ENCODE measurements at places on chromosomes 11 and 22.

GRCh38 chr11:4826425-4826824 lies 5.3 kb downstream of the OR51F2 start:
- no peak for DNase-seq

DNA sequence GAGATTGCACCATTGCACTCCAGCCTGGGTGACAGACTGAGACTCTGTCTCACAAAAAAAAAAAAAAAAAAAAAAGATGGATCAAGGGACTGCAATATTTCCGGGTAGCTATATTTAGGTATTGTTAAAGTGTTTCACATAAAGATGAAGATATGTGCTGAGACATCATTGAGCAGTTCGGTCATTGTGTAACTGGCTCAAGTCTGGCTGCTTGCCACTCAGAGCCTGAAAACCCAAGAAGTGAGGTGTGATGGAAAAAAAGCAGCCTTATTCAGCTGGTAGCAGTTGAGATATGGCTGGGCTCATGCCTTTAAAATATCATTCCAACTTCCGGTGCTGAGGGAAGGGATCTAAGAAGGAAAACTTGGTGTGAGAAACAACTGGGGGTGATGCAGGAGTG lies 46.9 kb downstream of the LUZP2 start:
- DNase-seq: no peak

- no peak for DNase-seq
These were observed 4.1 kb upstream of the KCNJ1 start for GRCh38 chr11:128871168-128871610.

- no peak for DNase-seq
These were observed 5.9 kb upstream of the OR10V1 start for GRCh38 chr11:59719556-59719955.

DNA sequence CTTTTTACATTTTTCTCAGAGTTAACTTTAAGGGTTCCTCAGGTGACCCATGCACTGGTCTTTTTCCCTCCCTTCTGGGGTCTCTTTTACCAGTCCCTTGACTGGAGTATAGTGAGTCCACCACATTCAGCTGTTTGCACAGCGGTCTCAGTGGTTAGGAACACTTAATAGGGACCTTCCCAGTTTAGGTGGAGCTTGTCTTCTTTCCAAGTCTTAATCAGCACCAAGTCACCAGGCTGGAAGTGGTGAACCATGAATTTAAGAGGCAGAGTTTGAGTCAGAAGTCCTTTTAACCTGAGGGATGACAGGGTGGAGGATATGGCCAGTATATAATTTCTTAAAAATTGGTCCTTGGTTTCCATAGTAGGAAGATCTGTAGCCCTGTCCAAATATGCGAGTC lies 349.7 kb upstream of the MPPED2 start:
- no peak for DNase-seq

GRCh38 chr22:50150161-50151129 lies 20.1 kb upstream of the PANX2 start:
- DNase-seq: no peak

DNA sequence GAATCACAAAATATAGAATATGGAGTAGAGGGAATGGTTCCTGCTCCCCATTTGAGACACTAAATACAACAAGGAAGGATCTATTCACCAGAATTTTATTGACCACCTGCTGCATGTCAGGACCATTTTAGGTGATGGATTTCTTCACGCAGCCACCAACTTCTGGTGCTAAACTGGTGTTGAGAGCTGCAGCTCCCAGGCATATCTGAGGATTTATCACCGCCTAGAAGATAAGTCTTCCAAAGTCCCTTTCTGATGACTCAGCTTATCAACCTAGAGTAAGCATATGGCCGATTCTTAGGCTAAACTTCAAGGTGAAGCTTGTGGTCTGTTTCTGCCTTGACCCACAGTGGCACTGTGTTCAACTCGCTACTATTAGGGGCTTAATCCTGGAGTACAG lies 6.7 kb downstream of the DDI1 start:
- DNase-seq: no peak

DNA sequence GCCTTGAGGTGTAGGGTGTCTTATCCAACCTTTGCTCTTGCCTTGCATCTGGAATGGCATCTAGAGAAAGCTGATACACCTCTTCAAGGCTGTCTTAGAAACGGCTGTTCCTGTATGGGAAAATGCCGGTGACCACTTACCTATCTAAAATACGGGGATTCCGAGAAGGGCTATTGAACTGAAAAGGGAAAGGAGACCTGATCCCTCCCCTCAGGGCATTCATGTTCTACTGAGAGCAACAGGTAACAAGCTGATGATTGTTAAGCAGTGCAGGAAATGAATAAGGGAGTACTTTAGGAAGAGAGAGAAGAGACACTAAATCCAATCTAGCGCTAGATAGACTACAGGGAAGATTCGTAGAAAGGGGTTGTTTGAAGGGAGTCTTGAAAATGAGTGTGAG lies 1388.1 kb downstream of the FAM181B start:
- no peak for DNase-seq

DNA sequence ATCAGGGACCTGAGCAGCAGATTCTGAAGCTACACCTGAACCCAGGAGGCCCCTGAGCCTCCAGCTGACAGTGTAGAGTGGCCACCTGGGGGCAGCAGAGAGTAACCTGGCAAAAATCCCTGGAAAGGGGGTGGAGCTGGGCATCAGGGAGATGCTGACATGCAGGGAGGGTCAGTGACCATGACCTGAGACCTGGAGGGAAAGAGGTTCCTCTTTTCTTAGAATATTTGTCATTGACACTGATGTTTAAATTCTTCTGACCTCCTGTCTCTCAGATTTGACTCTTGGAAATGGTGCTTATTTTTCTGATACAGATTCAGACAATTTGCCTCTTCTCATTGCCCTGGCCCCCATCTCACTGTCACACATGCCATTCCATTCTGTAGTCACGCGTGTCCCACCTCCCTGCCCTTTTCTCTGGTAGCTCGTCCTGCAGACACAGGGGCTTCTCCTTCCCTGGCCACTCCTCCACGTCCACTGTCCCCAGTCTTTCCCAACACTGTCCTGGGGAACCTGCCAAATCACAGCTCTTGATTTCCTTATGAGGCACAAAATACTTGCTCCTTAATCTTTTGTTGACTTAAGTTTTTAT lies 117.2 kb upstream of the IGLL5 start:
- DNase-seq: peak; percentile 26

DNA sequence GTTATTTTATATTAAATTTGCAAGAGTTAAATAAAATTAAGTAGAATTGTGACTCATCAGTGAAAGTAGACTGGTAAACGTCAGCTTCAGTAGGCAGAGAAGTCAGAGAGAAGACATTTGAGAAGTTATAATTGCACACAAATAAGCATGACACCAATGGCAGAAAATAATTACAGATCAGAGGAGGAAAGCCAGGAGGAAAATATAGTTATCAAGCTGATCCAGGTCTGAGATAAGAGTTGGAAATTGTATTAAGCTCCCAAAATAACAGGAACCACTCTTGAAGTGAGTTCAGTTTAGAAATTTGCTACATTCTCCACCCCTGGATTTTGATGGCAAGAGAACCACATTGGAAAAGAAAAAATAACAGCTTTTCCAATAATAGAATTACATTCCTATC lies 533.8 kb upstream of the CHORDC1 start:
- DNase-seq: no peak

DNA sequence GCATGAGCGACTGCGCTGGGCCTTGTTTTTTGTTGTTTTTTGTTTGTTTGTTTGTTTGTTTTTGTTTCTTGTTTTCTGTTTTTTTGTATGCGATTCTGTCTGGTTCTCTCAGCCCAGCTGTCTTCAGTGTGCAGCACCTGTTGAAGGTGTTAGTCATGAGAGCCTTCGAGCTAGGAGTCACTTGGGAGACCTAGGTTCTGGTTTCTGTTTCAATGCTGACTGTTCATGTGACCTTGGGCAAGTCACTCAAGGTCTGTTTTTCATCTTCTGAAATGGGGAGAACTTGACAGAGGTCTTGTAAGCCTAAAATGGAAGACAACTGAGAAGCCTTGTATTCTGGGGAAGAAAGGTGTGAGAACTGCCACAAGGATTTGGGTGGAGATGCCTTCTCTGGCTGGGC lies 1.8 kb downstream of the DCPS start:
- DNase-seq: no peak

DNA sequence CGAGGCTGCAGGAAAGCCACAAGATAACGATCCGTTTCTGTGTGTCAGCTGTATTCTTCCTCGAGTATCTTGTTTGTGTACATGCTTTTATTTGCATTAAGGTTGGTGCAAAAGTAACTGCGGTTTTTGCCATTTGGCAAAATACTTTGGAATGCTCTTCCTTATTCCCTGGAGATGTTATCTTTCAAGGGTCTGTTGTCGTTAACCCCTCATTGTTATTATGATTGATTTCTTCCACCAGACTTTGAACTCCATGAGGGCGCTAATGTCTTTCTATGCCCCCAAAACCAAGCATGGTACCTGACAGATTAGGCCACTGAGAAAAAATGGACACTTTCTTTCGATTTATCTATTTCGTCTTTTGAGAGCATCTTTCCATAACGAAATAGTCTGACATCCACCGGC lies 563 bp upstream of the PSMA1 start:
- DNase-seq: no peak
